Stimulated activated CD4-positive, alpha-beta T cell treated with anti-CD3 and anti-CD28 coated beads, TNF-alpha, amount 100 ng/mL, for 4 hours (primary cell): ENCODE measurements at places on chromosomes 1 and 21.

- DNase-seq, result no peak
Measured at GRCh38 chr1:227918083-227918700, 29.5 kb downstream of the WNT9A start.

DNA sequence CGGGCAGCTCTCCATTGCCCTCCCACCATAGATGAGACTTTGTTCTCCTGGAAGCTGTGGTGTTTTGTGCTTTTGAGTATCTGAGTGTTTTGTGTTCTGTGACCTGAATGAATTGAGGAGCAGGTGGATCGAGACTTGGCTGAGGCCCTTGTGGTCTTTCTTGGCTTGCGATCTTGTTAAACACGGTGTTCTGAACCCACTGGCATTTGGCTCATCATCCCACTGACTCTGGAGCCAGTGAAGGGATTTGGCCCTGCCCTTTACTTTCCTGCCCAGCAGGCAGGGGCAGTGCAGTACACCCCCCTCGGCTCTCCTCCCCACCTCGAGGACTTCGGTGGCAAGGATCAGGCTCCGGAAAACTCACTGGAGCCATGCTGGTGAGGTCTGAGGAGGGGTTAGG, 30.6 kb downstream of the PKNOX1 start:
- no peak for DNase-seq

DNA sequence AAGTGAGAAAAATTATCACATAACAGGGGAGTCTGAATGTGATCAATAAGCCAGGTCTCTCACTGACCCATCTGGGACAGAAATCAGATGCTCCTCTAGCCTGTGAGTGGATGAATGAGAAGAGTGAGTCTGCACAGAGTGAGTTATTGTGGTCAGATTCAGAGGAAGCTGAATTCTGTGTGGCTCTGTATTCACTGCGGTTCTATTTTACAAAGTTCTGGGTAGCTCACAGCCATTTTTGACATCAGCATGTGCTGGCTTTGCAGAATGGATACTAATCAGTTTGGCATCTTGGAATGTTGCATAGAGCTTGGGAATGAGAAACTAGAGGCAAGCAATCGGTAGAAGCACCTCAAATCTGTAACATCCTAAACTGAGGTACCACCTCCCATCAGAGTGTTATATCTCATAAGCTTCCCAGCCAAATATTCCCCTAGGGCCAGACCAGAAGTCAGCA, 3.8 kb downstream of the COLGALT2 start:
- no peak for DNase-seq

- no peak for DNase-seq
Measured at GRCh38 chr1:184866586-184866985, 107.7 kb downstream of the NIBAN1 start.

GRCh38 chr1:243473227-243474135, 217.6 kb downstream of the SDCCAG8 start:
- no peak for DNase-seq

DNA sequence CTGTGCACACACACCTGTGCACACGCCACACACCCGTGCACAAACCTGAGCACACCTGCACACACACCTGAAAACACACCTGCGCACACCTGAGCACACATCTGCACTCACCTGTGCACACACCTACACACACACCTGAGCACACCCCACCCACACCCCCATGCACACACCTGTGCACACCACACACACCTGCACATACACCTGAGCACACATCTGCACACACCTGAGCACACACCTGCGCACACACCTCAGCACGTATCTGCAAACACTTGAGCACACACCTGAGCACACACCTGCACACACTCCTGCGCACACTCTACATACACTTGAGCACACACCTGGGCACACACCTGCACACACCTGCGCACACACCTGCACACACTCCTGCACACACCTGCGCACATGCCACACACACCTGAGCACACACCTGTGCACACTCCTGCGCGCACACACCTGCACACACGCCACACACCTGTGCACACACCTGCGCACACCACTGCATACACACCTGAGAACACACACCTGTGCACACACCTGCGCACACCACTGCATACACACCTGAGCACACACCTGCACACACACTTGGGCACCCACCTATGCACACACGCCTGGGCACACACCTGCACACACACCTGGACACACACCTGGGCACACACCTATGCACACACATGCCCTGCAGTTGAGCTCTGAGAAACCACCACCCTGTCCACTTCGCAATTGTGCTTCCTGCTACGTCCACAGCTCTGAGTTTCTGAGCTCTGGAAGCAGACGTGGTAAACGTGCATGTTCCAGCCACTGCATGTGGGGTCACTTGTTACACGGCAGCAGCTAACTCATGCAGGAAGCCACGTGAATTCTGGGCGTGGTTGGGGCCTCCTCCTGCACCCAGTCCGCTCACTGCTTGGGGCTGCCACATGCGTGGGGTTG, 8.0 kb upstream of the C1orf159 start:
- DNase-seq, result no peak

- DNase-seq, result no peak
Measured at GRCh38 chr1:186620566-186621350, 59.5 kb downstream of the PTGS2 start.

DNA sequence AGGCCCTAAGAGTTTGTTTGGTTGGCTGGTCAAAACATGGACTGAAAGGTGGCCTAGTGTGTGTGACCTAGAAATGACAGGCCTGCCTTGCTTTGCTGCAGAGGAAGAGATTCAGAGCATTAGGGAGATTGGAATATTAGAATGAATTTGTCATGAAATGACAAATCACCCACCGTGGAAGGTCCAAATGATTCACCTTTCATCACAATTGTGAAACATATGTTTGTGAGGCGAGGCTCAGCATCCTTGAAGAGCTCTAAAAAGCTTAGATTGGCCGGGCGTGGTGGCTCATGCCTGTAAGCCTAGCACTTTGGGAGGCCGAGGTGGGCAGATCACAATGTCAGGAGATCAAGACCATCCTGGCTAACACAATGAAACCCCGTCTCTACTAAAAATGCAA, 5.5 kb downstream of the LCE1B start:
- DNase-seq, result no peak

GRCh38 chr21:38743772-38744529, 61.8 kb upstream of the ETS2 start:
- no peak for DNase-seq

DNA sequence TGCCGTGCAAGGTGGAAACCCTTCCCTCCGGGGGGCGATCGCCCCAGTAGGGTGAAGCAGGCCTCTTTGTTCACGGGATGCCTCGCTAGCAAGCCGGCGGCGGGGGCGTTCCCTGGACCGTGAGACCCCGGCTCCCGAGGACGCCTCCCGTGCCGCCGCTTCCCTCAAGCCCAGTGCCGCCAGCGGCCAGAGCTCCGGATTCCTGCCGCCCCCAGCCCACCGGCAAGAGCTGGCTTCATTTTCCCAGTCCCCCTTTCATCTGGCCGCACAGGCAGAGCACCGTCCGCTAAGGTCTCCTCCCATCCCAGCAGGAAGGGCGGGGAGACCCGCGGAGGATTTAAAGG, 16.3 kb downstream of the IER5 start:
- DNase-seq, result peak; percentile 15

- no peak for DNase-seq
Measured at GRCh38 chr1:77697441-77697840, 15.0 kb upstream of the ZZZ3 start.

- peak; percentile 51 for DNase-seq
Measured at GRCh38 chr1:25037174-25038074, 107.3 kb upstream of the RUNX3 start.
